Activated CD4-positive, alpha-beta T cell treated with anti-CD3 and anti-CD28 coated beads, Interleukin-2, amount 50 U/mL, for 24 hours (primary cell): ENCODE measurements at places on chromosomes 4 and X.

GRCh38 chr4:78056265-78057129, 626 bp upstream of the FRAS1 start:
- DNase-seq: no peak

DNA sequence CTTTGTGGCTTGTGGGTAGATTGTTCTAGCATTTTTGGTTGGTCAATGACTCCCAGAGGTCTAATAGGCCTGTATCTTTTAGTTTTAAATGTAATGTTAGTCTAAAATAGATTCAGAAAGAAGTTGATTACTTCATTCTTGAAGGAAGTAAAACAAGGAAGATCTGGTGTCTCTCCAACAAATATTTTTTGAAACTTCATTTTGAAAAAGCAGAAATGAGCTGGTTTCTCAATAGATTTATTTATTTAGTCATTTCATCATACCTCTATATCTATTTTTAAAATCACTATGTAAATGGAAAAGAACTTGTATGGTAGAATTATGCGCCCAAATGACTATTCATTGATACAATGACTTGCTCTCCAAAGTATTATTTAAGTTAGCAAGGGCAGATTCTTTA, 7.2 kb downstream of the HTR2C start:
- DNase-seq: no peak

DNA sequence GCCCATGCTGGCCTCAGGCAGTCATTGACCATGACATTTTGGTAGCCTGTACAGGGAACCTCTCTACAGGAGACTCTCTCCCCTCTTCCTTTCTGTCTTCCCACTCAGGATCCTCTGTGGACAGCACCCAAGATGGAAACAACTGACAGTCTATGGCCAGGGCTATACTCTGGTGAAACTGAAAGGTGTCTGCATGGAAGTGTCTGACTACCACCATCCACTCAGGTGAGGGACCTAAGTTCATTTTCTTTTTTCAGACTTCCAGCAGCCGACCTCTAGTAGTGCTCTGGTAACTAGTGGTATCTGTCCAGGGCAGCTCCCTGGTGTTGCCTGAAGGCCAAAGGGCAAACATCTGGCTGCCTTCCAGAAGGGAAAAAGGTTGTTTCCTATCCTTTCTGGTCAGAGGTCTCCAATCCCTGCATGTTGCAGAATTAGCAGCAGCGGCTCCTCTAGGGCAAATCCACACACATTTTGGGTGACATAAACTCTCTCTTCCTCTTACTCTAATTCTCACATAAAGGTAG, 804.5 kb downstream of the C4orf33 start:
- no peak for DNase-seq

DNA sequence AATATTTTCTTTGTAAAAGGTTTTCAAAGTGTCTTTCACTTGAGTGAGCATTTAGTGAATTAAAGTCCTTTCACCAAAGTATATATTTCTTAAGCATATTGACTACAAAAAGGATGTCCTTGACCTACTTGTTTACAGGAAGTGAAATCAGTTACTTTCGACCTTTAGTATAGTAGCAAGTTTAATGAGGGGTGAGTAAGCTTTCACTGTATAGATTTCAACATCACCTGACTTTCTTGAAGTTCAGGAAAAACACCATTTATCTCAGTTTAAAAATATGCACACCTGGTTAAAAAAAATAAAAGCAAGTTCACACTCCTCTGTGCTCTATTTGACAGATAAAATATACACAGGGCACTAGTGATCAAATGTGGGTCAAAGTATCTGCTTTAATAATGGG, 88.1 kb downstream of the CCSER1 start:
- DNase-seq: no peak

GRCh38 chr4:76016393-76016792, 6.9 kb downstream of the CXCL10 start:
- DNase-seq: no peak

GRCh38 chr4:156132196-156132595, 178.5 kb upstream of the CTSO start:
- no peak for DNase-seq

DNA sequence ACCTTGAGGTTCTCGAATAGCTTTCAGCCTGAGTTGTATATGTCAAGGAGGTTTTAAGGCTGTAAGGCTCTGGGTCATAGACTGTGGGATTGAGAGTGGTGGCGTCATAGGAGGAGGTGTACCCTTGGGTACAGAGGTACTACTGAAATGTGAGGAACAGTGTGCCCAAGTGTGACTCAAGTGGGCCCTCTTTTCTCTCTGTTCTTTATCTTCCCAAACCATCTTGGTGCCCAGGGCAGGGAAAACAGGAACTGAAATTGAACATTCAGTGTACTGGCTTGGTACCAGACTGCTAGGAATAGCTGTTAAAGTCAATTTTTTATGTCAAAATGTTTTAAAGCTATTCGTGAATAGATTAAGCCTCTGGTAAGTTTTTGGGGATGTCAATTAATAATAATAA, 136.2 kb upstream of the RPS6KA3 start:
- DNase-seq: no peak

DNA sequence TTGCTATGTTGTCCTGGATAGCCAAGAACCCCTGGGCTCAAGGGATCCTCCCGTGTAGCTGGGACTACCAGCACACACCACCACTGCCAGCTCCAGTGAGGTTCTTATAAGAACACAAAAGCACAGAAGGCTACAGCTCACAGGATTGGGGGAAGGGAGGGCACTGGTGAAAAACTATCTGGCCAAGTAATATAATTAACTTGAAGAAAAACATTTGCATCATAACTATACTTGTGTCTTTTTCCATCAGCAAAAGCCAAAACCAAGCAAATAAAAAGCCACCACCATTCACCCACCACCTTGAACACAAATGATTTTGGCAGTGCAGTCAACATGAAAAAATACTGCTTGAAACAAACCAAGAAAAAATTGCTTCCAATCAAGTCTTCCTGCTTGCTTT, 188.2 kb downstream of the MAML3 start:
- DNase-seq: no peak

GRCh38 chr4:158787709-158788475, 19.1 kb downstream of the FNIP2 start:
- DNase-seq: no peak

DNA sequence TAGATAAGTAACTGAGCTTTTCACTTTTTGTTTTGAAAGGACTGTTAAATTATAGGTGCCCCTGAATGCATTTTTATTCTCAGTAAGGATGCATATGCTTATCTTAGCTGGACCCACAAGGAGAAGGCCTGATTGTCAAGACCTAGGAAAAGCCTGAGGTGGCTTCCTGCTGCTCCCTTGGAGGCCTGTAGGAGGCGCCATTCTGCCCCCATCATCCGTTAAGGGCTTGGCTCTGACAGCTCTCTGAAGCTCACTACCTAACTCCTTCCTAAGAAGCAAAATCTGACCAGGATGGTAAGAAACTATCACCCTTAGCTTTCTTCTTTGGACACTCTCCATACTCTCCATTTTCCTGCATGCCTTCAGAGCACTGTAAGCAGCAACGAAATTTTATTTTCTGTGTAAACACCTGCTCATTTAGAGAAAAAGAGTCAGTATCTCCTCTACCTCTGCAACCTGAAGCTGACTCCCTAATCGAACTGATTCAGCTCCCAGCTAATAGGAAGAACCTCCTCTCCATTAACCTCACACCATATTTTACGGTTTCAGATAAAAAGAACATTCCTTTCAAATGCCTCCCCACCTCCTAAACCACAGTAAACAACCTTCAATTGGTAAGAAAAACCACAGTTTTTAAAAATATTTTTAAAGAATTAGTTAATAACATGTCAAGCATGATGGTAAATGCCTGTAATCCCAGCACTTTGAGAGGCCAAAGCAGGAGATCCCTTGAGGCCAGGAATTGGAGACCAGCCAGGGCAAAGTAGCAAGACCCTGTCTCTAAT, 73.4 kb upstream of the EDNRA start:
- DNase-seq: no peak

- DNase-seq: no peak
Observed at GRCh38 chr4:38514465-38515146, 149.4 kb upstream of the KLF3 start.

DNA sequence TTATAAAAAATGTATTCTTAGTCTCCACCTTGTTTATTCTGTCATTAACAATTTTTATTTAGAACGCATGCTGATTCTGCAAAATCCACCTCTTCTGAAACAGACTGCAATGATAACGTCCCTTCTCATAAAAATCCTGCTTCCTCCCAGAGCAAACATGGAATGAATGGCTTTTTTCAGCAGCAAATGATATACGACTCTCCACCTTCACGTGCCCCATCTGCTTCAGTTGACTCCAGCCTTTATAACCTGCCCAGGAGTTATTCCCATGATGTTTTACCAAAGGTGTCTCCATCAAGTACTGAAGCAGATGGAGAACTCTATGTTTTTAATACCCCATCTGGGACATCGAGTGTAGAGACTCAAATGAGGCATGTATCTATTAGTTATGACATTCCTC, 75.6 kb upstream of the SMARCA5 start:
- DNase-seq: no peak

DNA sequence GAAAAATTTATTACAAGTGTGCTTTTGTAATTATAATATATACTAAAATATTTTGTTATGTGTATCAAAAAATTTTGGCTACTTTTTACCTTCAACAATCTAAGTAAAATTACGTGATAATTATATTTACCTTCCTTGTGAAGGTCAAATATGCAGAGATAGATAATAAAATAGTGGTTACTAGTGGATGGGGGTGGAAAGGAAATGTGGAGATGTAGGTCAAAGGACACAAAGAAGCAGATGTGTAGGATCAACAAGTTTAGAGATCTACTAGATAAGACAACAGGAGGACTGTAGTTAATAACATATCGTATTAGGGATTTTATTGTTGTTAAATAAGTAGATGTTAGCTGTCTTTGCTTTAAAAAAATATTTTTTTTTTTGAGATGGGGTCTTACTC, 21.3 kb downstream of the HERC5 start:
- DNase-seq: no peak

GRCh38 chr4:52665592-52665991, 6.5 kb upstream of the USP46 start:
- no peak for DNase-seq

GRCh38 chr4:5635826-5636195, 72.5 kb downstream of the EVC2 start:
- DNase-seq: no peak

- DNase-seq: no peak
Observed at GRCh38 chrX:153880440-153880815, 5.5 kb downstream of the L1CAM start.

DNA sequence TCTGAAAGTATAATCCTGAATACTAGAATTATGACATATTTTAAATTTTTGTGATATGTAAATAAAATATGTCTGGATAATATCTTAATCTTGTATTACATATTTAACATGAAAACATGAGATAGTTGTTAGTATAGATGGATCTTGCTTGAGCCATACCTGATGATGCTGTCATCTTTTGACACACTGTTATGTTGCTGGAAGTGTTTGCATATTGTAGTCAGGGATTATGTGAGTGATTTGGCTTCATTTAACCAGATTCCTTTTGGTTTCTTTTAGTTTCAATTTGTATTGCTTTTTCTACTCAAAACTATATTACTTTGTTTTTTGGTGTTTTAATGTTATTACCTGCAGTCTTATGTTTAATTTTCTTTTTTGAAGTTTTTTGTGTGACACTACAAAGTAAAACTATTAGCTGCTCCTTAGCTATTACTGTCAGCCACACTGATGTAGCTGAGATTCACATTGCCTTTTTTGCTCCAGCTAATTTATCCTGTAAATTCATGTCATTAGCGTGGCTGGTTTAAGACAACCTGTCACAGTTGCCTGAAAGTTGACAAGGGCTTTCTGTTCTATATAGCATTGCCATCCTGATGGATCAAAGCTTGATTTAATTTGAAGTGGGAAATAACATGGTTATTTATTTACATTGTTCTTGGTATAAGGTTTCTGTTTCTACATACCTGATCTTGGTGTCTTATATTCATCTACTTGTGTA, 33.7 kb downstream of the METAP1 start:
- no peak for DNase-seq

DNA sequence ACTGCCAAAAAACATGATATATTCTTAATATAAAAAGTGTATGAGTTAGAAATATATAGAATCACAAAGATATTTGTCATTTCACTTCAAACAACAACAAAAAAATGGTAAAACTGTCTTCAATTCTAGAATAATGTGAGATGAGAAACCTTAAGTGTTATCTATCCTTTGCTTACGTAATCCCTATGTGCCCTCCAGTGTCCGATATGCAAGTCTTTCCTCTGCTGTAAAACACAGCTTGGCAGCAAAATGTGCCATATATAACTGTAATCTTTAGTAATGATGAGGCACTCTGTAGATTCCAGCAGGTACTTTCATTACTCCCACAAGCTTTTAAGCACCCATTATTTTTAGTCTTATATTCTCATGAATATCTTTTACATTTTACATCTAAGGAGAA, 555.1 kb upstream of the FRG1 start:
- DNase-seq: no peak

DNA sequence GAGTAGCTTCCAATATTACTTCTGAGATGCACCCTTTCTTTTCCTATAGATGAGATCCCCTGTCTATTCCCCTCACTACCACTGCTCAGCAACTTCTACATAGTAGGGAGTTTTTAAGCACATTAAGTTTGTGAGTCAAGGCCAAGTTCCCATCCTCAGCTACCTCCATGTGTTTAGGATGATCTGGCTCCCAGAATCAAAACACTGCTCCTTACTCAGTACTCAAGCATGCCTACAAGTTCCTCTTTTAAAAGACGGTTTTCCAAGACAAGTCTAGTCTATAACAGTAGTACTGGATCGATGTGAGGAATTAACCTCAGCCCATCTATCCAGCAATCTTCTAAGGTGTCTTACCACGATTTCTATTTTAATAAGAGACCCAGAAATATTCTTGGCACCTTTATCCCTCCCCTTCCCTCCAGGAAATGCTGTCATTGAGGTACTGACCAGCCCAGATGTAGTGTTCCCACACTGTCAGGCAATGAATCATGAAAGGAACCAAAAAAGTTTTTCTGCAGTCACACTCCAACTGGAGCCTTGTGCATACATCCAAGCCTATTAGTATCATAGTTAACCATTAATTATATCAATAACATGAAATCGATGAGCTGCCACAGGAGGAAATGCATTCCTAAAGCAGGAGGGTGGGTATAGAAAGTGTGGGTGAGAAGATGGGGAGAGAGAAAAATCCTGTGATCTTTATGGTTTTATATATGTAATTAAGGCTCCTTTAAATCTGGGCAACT, 29.6 kb downstream of the AREG start:
- no peak for DNase-seq

DNA sequence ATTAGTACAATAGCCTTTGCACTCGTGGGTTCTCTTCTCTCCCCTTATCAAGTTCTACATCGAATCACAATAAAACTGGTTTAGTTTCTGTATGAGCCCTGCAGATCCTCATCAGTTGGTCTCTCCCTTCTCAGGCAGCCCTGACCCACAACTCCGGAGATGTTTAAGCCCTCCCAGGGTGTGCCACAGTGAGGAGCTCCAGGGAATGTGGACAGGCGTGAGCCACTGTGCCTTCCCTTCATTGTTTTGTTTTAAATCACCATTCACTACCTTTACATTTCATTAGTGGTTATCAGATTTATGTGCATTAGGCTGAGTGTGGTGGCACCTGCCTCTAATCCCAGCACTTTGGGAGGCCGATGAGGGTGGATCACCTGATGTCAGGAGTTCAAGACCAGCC, 133.2 kb downstream of the LARP7 start:
- DNase-seq: no peak

GRCh38 chr4:7892212-7893019, 47.2 kb downstream of the AFAP1 start:
- DNase-seq: no peak
